NCI-H2029 treated with DMSO at 0.1 percent for 48 hours (cell line): ENCODE measurements at places on chromosomes 7 and 10.

DNA sequence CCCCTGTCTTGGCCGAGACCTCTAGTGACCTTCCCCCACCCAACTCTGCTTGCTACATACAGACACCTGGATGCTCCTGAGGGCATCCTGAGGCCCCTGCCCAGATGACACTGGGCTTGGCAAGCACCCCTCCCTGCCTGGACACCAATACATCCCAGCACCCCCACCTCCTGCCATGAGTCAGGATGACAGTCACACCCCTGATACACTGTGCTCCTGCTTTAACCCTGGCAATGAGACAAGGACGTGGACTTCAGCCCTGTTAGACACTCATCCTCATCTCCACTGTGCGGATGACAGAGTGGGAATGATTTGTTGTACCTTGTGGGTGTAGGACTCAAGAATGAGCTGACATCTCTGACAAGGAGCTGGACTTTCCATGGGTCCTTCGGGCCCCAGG is 186.3 kb upstream of the ADCY1 start:
- no peak for DNase-seq

- DNase-seq = no peak
Observed at GRCh38 chr7:112538726-112539255, 58.0 kb downstream of the LSMEM1 start.

DNA sequence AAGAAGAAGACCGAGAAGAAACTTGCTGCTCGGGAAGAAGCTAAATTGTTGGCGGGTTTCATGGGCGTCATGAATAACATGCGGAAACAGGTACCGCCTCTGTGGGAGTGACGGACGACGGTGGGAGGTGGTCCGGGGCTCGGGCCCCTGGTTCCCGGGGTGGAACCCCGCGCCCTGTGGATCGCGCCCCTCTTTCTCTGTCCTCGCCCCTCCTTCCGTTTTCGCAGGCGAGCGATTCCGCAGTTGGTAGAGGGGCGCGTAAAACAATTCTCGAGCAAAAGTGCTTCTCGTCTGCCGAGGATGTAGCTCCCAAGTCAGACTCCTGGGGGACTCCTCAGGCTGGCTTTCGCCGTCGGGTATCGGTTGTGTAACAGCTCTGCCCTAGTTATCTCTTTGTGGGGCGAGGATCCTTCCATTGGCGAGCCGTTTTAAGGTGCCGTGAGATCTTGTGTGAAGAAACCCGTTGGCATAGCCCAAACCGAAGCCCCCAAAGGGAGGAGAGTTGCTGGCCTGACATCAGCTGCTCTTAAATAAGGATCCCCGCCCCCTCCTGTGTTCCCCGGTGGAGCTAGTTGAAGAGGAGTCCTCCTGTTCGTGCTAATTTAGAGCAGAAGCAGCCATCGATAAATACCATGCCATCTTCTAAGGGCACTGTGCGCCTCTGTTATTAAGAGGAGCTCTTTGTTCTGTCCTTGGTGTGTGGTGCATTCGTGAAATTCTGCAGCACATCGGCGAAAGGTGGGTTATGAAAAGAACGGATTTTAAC is 655 bp downstream of the KLHL7 start:
- peak; percentile 42 for DNase-seq

DNA sequence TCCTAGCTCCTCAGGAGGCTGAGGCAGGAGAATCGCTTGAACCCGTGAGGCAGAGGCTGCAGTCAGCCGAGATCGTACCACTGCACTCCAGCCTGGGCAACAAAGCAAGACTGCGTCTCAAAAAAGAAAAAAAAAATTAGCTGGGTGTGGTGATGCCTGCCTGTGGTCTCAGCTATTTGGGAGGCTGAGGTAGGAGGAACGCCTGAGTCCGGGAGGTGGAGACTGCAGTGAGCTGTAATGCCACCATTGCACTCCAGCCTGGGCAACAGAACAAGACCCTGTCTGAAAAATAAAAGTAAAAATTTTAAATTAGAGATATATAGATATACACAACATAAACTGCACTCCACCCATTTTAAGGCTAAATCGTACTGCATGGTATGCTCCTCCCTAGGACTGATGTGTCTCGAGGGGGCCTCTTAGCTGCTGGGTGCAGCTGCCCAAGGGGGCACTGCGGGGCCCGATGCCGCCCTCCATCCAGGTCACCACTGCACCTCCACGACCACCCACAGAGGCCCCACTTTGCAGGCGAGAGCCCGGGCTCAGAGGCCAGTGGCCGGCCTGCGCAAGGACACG is 40.9 kb upstream of the FOXK1 start:
- DNase-seq = peak; percentile 28

DNA sequence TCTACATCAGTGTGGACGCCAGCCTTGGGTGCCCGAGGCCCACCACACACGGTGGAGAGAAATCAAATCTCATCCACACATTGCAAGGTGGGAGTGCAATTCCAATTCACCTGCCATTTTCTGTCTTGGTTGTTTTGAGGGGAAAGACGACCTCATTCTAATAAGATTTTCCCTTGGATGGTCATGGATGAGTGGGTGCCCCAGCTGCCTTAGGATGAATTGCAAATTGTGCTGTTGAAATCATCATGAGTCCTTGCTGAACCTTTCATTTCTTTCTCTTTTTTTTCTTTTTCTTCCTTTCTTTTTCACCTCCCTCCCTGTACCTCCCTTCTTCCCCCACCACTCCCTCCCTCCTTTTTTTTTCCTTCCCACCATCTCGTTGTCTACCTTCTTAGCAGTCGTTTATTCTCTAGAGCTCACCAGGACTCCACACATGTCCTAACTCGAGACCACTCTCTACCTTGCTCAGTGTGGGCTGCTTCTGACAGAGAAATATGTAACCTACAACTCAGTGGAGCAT is 266.9 kb upstream of the NFE2L3 start:
- no peak for DNase-seq

DNA sequence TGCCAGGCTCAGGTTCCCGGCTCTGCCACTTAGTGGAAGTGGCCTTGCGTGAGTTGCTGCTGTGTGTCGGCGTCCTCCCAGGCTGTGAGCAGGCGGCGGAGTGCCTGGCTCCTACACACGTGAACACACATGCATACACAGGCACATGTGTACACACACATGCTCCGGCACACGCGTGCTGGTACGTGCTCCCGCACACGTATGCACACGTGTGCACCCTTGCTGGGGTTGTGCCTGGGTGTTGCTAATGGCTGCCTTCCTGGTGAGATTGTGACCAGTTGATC is 107.6 kb downstream of the INPP5A start:
- no peak for DNase-seq

DNA sequence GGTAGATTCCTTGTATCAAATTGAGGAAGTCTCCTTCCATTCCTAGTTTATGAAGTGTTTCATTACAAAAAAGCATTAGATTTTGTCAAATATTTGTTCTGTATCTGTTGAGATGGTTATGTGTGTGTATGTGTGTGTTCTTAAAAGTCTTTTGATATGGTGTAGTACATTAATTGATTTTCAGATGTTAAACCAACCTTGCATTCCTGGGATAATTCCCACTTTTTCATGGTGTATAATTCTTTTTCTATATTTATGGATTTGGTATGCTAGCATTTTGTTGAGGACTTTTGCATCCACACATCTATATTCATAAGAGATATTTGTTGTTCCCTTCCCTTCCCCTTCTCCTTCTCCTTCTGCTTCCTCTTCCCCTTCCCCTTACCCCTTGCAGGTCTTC is 8.9 kb upstream of the GIMAP8 start:
- no peak for DNase-seq

GRCh38 chr10:114384601-114385000 is 19.7 kb downstream of the AFAP1L2 start:
- DNase-seq = no peak

DNA sequence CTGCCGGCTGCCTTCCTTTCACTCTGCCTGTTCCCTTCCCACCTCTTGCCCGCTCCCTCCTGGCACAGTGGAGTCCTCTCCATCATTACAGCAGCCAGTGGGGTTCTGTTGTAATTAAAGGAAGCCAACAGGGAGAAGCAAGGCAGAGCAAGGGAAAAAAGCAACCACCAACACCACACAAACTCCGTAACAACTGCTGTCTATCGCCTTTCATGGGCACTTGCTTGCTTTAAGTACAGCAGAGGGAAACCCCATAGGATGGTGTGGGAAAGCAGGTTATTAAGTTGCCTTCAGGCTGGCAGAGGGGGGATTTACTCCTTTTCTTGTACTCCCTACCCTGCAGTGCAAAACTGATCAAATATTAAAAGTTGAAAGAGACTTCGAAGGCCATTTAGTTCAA is 22.0 kb downstream of the SORCS3 start:
- no peak for DNase-seq

- no peak for DNase-seq
Observed at GRCh38 chr10:61970182-61971002, 68.9 kb downstream of the ARID5B start.

DNA sequence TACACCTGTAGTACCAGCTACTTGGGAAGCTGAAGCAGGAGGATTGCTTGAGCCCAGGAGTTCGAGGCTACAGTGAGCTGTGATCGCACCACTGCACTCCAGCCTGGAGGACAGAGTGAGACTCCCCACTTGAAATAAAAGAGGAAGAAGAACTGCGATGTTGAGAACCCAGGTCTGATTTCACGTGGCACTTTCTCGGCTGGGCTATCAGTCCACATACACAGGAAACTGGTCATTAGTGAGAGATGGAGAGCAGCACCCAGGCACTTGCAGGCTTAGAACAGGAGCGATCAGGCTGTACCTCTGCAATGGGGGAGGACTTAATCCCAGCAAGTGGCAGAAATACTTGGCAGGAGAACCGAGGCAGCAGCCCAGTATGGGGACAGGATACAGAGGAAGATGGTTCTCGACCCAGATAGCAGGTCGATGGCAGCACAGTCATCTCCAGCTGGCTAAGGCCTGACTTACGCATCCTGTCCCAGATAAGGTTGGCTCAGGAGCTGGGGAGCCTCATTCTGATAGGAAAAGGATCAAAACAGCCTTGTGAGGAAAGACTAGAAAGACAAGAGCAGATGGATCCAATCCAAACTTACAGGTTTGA is 487.7 kb upstream of the AUTS2 start:
- no peak for DNase-seq

GRCh38 chr7:112481121-112481736 is 438 bp downstream of the LSMEM1 start:
- DNase-seq = no peak

DNA sequence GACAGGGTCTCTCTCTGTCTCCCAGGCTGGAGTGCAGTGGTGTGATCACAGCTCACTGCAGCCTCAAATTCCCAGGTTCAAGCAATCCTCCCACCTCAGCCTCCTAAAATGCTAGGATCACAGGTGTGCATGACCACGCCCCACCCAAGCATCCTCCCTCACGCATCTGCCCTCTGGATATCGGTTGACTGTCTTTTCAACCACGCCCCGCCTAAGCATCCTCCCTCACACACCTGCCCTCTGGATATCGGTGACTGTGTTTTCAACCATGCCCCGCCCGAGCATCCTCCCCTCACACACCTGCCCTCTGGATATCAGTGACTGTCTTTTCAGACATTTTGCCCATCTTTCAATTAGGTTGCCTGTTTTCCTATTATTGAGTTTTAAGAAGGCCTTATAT is 140.5 kb downstream of the MAD1L1 start:
- no peak for DNase-seq

DNA sequence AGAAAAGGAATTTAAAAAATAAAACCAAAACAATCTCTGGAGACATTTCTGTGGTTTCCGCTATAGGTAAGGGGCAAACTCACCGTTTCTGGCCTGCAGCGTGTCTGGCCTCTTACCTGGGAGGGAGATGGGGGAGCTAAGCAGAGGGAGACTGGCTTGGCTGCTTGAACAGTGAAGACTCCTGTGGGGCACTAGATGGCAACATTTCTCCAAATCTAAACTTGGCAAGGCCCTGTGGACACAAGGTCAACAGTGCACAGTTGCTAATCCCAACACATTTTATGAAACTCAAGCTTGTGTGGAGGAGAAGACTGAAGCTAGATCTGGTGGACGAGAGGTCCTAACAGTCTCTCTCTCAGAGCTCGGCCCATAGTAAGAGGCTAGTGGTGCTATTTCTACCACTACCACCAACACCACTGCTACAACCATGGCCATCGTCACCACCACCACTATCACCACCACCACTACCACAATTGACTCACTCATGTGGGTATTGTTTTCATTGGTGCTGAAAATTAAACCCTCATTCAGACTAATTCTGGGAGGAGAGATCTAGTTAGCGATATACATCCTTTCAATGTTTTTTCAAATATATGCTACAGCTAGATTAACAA is 28.4 kb upstream of the CDHR3 start:
- peak; percentile 73 for DNase-seq

DNA sequence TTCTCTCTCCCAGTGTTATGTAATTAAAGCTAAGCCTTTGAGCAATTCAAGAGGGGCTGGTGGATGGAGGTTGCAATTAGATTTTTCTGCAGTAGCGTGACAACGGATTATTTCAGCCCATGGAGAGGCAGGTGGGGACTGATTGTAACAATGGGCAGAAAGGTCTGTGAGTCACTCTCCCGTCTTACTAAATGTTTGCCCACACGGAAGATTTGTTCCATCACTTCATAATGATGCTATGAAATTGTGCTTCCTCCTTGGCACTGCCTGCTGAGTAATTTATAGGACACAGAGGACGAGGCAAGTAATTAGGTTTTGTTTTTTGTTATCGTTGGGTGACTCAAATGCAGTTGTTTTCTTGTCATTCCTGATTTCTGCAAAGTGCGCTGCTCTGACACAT is 594.5 kb upstream of the DPP6 start:
- no peak for DNase-seq

DNA sequence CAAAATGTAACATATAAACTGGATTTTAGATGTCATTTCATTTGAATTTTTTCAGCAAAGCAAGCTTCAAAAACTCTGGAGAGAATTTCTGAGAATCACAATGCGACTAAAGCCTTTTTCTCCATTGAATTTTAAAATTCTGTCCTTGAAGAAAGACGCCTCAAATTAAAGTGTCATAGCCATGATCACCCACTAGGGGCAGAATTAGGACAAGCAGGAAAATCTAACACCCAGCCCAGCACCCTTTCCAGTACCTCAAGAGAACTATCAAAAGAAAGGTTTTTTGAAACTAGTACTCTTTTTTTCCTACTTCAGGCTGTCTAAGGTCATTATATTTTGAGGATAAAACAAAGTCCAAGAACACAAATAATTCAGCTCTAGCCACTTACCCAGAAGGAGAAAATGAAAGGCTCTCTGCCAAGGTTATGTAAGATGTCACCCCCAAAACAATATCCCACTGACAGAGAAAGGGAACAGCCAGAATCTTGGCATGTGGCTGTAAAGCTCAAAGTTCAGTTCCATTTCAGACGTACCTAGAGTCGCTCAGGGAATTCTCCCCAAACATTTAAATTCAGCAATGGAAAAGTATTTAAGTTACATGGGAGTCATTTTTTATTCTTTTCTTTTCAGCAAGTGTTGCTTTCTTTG is 299.4 kb downstream of the SNX13 start:
- DNase-seq = no peak

- DNase-seq = no peak
Observed at GRCh38 chr7:98202367-98203195, 8.7 kb upstream of the BHLHA15 start.
